ENCODE measurements at places on chromosomes 7 and 10.

GRCh38 chr10:60570896-60571295, 181.2 kb upstream of the ANK3 start:
- DNase-seq, result no peak

DNA sequence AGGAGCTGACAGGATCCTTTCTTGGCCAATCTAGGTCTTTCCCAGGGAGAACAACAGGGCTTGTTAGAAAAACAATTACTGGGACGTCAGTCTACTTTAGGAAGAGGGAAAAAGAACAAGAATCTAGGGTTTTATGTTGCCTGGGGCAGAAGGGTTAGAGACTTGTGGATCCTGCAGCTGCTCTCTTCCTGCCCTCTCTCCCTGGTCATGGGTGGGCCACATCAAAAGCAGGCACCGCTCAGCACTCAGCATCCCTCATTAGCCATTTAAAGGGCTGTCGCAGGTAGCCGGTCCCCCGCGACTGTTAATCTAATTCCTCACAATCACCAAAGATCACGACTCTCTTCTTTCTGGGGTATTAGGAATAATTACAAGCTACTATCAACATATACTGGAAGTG, 631.9 kb downstream of the CALN1 start:
- DNase-seq, result no peak

- no peak for DNase-seq
Observed at GRCh38 chr10:89373916-89374711, 3.7 kb upstream of the IFIT1B start.

GRCh38 chr7:37045681-37046179, 321.4 kb upstream of the AOAH start:
- no peak for DNase-seq

GRCh38 chr7:55053651-55054571, 35.1 kb downstream of the EGFR start:
- DNase-seq, result no peak

Measured in type B pancreatic cell (in vitro differentiated cells).